Effector memory CD4-positive, alpha-beta T cell (primary cell): ENCODE measurements at places on chromosomes 13 and 19.
A peak's percentile ranks its signal among the peaks of the same experiment; 100 is the strongest.

DNA sequence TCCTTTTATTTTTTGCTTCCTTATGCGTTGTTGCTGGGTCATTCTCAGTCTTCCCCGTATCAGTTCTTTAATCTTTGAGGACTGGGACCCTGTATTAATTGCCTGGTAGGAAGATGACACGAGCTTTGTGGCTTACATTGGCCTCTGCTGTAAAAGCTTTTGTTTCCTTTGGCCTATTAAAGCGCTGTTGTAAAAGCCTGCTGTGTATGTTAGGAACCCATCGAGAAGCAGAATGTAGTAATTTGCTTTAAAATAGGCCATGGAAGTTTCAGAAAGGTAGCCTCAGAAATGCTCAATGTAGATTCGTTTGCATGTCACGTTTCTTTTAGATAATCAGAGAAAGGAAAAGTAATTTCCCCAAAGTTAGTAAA, 257.5 kb upstream of the STARD13 start:
- H3K4me3 ChIP-seq: peak overlapping the region; percentile 55
- H3K4me1 ChIP-seq: peaks cover 26% of the 10 kb centered on the region
- no peaks in the 10 kb centered on the region for H3K27me3 ChIP-seq

DNA sequence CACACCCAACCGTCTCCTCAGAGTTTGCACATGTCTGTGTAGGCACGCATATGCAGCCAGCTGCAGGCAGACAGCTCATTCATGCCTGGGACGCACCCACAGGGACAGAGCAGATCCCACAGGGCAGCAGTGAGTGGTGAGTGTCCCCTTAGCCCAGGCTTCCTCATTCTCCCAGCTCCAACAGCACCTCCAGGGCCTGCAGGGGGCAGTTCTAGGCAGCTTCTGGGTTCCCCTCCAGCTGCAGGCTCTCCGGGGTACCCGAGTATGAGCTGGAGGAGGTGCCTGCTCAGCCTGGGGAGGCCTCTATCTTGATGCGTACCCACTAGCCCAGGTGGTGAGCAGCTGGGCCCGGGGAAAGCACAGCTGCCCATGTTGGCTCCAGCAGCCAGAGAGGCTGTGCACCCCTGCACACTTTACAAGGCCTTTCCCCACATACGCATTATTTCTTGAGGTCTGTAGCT, 1.3 kb upstream of the SHANK1 start:
- H3K27ac ChIP-seq: no peak overlapping the region
- H3K4me1 ChIP-seq: peaks cover 31% of the 10 kb centered on the region
- peaks cover 29% of the 10 kb centered on the region for H3K27me3 ChIP-seq
- no peak for DNase-seq

DNA sequence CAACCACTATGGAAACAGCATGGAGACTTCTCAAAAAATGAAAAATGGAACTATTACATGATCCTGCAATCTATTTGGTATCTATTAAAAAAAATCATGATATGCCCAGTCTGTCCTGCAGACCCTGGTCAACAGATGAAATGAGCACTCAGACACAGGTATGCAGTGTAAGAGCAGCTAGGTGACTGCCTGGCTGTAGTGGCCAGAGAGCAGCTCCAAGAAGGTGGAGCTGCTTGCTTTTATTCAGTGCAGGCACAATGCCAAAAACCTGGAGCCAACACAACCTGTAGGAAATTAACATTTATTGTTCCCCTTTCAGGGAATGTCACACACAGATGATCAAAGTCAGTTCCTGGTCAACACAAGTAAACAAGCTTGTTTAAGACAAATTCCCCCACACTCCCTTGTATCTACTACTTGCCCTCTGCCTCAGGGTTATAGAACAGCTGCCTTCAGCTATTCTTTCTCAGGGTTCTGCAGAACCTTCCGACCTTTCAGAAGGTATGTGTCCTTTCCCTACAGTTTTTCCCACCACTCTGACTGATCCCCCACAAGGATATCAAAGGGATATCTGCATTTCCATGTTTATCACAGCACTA, 933.7 kb upstream of the SLITRK5 start:
- no peak overlapping the region for H3K27ac ChIP-seq
- H3K36me3 ChIP-seq: no peaks in the 10 kb centered on the region
- DNase-seq: no peak
- H3K27me3 ChIP-seq: no peaks in the 10 kb centered on the region
- H3K4me3 ChIP-seq: no peak overlapping the region
- no peaks in the 10 kb centered on the region for H3K4me1 ChIP-seq

DNA sequence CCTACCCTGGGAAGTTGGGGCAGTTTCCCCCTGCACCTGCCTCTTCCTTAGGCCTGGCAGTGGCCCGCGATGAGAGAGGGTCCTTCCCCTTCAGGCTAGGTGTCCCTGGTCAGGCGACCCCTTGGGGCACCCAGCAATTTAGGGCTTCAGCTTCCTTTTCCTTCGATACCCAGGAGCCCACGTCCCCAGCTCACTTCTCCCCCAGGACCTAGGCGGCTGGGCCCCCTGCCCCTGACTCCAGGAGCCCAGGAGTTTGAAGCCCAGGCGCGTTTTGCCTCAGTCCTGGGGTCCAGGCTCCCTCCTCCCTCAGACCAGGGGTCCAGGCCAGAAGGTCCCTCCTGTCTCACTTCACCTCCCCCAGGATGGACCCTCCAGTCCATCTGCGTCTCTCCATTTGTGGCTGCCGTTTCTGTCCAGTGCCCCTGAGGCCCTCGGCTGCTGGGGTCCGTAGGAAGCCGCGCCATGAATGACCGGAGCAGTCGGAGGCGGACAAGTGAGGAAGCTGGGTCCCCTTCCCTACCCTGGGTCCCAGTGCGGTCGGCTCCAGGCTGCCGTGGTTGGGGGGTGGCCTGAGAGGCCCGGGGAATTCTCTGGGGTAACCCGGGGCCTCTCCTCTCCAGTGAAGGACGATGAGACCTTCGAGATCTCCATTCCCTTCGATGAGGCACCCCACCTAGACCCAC, 714 bp downstream of the CCDC106 start:
- no peak for DNase-seq
- H3K27ac ChIP-seq: peak overlapping the region; percentile 57
- H3K4me1 ChIP-seq: peaks cover 23% of the 10 kb centered on the region
- H3K4me3 ChIP-seq: peak overlapping the region; percentile 59
- no peaks in the 10 kb centered on the region for H3K27me3 ChIP-seq

DNA sequence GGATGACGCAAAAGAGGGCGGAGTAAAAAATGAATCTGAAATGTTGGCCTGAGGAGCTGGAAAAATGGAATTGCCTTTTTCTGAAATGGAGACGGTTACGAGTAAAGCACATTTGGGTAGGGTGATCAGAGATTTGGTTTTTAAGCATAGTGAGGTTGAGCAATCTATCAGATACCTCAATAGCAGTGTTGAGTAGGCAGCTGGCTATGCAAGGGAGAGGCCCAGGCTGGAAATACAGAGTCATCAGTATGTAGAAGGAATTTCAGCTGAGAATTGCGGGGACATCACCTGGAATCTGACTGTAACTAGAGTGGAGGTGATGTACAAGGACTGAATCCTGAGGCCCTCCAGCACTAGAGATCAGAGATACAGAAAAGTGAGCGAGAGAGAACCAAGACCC, 224.8 kb downstream of the LMO7 start:
- no peak for DNase-seq
- no peak overlapping the region for H3K4me3 ChIP-seq
- no peaks in the 10 kb centered on the region for H3K27me3 ChIP-seq
